ENCODE measurements at places on chromosomes 6 and 20.

- DNase-seq, result no peak
Measured at GRCh38 chr20:22303523-22303922, 280.8 kb downstream of the FOXA2 start.

- DNase-seq, result no peak
Measured at GRCh38 chr6:156807028-156807427, 29.9 kb downstream of the ARID1B start.

GRCh38 chr6:47319382-47319781, 9.7 kb upstream of the TNFRSF21 start:
- DNase-seq, result no peak

GRCh38 chr20:32010101-32010500, at the start of gene CCM2L:
Gene CCM2L (plus strand): TSS chr20:32010438. CDS start chr20:32010455, 17 bp downstream.
- no peak for DNase-seq

DNA sequence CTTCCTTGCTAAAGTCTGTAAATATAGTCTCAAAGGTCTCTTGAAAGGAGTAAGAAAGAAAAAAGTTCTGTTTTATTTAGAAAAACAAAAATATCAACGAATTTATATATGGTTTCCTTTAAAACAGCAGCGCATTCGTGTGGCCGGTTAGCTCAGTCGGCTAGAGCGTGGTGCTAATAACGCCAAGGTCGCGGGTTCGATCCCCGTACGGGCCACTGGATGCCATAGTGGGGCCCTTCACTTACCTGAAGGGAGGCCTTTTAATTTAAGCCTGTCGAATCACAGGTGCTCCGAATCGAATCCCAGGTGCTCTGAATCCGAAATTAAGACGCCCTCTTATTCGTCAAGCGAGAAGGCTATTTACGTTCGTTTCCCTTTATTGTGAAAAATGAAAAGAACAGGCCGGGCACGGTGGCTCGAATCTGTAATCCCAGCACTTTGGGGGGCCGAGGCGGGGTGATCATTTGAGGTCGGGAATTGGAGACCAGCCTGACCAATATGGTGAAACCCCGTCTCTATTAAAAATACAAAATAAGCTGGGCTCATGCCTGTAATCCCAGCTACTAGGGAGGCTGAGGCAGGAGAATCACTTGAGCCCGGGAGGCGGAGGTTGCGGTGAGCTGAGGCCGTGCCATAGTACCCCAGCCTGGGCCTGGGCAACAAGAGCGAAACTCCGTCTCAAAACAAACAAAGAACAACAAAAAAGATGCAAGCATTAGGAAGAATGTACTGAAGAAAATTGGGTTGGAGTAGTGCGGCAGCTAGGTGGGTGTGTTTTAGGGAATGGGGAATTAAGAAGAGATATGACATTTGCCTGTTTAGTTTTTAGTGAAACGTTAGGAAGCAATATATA, 195.8 kb upstream of the ZNF184 start:
- DNase-seq, result no peak

GRCh38 chr6:70180183-70180900, 122.5 kb downstream of the COL9A1 start:
- no peak for DNase-seq

GRCh38 chr6:138310821-138311220, 66.9 kb upstream of the SMIM28 start:
- DNase-seq, result no peak

Measured in D721Med (cell line).